ENCODE measurements at places on chromosomes 3 and 15.

DNA sequence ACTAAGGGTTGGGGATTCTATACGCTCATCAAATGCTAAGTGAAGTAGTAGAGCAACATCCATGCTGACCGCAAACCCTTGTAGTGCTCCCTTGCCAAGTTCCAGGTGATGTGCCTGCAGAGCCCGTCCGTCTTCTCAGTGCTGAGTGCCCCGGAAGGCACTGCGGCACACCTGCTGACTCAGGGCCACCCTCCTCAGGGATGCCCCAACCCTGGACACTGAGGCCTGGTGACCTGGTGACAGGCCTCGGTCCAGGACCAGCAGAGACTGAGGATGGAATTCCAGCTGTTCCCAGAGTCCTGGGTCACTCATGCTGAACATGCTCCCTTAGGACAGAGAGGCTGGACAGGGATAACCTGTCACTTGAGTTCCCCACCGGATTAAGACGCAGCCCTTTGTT, 422.5 kb downstream of the OCA2 start:
- no peak for DNase-seq

GRCh38 chr15:89533861-89534544, 37.6 kb upstream of the RHCG start:
- DNase-seq, result no peak

GRCh38 chr3:94294806-94295205, 231.9 kb downstream of the NSUN3 start:
- no peak for DNase-seq

DNA sequence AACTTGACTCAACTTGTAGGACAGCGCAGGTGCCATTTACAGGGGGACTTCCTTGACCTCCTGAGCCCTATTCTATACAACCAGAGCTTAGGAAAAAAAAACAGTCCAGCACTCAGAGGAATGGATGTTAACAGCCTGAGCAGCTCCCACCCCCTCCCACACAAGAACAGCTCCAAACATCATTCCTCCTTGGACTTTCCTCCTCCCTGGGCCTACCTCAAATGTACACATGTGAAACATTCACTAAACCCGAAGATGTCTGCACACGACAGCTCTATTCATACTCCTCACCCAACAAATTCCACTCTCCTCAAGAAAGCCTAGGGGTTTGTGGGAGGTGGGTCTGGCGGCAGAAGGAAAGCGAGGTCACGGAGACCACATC, 503 bp upstream of the ATRIP start:
- DNase-seq, result no peak

DNA sequence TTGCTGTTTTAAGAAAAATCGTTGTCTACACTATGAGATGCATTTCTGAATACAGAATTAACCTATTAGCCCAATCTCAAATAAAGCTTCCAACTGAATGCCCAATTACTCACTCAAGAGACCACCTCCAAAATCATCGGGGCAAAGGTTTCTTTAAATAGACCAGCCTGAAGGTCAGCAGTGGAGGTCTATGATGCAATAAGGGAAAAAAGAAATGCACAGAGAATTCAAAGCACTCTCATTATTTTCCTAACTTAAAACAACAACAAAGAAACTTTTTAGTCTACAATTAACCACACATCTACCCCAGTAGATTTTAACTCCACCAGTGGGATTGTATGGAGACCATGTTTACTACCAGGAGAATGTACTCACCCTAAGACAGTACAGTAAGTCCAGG, 657.7 kb upstream of the CCDC54 start:
- no peak for DNase-seq

DNA sequence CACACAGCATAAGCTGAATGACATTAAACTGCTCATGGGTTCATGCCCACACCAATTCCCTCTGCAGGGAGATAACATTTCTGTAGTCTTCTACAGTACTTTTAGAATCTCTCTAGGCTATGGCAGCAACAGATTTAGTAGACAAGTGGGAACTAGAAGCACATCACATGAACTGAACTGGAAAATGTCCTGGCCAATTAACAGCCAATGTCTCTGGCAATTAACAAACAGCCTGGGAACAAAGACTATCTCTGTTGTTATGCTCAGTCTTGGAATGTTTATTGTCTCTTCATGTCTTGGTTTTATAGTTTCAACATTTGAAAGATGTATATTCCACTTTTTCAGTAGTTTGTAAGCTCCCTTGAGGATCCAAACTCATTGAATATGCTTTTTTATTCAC, 523.2 kb upstream of the NAALADL2 start:
- DNase-seq, result no peak

DNA sequence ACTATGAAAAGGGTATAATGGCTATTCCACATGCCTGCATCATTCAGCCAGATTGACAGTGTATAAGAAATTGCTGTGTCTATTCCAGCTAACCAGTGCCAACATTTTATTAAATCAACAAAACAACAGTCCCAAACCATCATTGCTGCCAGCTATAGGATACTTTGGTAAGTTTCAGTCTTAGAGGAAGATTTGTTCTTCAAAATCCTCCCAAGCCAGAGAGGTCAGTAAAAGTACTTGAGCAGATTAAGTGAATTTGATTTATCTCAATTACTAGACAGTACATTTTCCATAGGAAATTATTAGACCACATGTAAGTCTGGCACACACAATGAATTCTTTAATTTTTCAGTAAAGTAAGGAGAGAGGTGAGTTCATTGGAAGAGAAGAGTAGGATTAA, 50.7 kb downstream of the TFG start:
- no peak for DNase-seq

DNA sequence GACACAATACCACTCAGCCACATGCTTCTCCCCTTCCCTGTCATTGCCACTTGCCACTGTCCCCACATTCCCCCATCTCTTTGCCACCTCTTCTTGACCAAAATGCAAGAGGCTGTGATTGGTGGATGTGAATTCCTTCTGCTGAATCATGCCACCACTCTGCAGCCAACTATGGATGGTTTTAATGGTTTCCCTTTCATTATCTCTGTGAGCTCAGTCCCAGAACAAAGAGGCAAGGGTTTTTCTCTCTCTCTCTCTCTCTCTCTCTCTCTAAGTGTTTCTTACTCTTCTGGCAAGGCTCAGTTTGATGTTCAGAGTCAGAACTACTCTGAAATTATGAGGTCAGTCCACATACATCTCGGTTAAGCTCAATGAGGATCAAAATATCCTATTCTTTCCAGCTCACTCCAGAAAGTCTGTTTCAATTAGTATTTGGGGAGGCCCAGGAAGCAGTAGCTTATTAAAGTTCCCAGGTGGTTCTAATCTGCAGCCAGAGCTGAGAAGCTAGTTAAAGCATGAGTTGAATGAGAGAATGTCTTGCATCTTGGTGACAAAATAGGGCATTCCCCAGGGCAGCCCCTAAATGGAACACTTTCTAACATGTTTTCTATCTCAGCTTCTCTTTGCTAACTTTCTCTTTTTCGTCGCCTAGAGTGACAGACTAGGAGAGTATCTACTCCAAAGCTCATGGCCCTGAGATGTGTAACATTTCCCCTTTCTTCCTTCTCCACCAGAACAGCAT, 8.5 kb upstream of the ILDR1 start:
- DNase-seq, result peak; percentile 14

DNA sequence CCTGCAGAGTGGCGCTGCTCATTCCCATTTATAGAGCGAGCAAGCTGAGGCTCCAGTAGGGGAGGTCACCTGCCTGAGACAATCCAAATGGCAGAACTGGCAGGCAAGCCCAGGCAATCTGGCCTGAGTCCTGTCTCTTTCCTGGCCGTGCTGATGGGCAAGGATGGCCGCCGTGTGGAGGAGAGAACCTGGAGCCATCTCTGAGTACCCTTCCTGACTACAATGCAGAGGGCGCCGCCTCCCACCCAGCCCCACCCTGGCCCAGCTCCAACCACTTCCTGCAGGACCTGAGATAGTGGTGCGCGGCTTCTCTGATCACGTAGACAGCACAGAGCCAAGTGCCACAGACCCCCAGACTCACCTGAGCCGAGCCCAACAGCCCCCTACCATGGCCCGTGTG, 7.0 kb downstream of the TLR9 start:
- peak; percentile 37 for DNase-seq

DNA sequence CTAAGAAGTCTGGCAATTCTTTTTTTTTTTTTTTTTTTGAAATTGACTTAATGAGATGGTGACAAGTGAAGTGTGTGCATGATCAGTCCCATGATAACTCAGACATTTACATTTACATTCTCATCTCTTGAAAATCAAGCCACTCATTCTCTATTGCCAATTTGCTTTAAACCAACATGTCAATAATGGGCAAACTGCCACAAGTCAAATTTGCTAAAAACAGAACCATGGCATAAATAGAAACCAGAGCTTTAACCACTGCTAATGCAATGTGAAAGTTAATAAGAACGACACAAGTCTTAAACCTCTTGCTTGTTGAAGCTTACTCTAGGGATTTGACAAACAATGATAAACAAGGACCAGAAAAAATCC, 12.0 kb upstream of the COL8A1 start:
- no peak for DNase-seq

- no peak for DNase-seq
These were observed 42.0 kb upstream of the HACD2 start for GRCh38 chr3:123626881-123627280.

DNA sequence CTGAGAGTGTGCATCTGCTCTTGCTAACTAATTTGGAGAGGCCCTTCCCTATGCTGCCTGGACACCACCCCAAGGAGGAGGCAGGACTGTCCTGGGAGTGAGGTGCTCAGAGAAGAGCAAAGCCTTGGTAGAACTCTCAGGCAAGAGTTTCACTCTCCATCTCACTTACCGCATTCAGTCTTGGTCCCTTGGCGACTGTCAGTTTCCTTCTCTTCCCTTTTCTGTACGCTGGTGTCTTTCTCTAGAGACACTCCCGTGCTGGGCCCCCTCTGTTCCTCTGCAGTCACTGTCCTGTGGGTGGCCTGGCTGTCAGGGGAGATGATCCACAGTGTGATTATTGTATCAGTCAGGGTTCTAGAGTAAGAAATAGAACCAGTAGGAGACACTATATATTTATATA, 44.0 kb downstream of the IDH2 start:
- no peak for DNase-seq

- no peak for DNase-seq
These were observed 42.2 kb upstream of the MRPS22 start for GRCh38 chr3:139301654-139302053.

GRCh38 chr15:100093211-100094126, 248.3 kb downstream of the ADAMTS17 start:
- DNase-seq, result no peak

DNA sequence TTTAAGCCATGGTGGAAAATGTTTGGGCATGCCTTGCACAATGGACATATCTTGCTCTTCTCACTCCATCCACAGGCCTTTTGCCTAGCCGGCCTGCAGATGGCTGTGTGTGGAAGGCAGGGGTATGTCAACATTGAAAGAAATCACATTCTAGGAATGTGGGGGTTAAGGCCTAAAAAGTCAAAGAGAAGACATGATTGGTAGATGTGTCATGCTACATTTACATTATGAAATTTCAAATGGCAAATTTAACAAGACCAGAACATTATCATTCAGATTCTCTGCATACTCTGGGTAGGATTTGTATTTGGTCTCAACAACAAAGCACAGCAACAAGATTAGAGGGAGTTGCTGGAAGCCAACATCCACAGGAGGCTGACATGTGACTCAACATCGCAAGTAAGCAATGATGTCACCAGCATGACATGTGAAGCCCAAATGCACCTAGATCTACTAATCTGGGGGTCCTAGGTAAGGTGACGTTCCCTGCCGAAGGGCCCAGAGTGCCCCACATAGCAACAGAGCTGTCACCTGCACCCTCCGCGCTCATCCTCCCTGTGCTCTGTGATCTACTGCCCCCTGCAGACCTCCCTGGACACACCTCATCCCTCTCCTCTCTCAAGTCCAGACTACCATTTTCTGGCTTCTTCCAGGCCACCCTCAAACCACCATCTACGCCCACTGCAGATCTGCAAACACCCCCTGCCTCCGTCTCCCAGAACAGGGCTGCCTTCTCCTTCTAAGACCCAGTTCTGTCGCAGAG, 39.4 kb downstream of the CLDN18 start:
- no peak for DNase-seq

DNA sequence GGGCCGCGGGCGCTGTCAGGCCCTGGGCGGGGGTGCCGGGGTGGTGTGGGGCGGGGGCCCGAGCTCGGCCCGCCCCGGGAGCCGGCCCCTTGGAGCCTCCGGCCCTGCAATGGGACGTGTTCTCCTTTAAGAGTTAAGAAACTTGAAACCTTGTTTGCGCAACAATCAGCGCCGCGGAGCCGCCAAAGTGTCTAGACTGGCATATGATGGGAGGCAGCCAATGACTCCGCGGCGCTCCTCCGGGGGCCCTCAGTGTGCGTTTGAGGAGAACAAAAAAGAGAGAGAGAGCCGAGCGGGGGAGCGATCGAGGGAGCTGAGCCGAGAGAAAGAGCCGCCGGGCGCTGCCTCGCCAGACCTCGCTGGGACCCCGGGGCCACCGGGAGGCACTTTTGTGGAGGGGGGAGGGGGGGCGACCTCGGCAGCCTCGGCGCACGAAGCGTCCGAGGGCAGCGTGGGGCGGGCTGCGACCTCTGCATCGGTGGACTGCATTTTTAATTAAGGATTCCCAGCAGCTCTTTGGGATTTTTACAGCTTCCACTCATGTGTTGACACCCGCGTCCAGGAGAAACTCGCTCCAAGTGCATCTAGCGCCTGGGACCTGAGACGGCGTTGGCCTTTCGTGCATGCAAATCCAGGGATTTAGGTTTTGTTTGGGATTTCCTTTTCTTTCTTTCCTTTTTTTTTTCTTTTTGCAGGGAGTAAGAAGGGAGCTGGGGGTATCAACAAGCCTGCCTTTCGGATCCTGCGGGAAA, at the start of gene SMAD6:
Gene SMAD6, plus strand, starts transcription at position 202 of the 752 bp plus-strand sequence. CDS start 1,023 bp downstream, outside the sequence.
- peak; percentile 59 for DNase-seq

DNA sequence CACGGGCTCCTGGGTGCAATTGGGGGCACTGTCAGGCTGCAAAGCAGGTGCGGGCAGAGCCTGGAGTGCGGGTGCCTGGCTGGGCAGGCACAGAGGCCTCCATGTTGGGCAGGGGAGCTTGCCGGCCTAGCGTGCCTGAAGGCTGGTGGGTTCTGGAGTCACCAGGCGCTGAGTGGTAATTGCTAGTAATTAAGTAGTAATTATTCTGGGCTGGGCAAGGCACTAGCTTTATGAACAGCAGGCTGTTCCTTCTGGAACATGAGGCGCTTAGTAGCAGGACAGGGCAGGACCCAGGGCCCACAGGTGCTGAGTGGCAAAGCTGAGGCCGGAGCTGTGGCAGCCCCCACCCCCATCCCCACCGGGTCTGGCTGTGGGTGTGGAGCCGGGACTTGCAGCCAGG, 25.3 kb downstream of the PLXNA1 start:
- DNase-seq, result no peak

DNA sequence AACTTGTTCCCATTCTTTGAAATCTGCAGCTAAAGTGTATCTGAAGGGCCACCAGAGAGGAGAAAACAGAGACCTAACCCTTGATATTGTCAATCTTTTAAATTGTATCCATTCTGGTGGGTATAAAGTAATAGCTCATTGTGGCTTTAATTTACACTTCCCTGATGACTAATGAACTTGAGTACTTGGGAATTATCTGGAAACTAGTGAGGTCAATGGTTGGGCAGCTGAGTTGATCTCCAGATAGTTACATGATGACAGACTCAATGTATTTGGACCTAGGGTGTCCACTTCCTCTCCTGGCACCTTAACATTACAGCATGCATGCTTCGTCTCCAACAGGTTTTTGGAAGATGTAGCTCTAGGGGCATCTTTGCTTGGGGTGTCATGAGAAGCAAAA, 195.2 kb downstream of the PDCD6IP start:
- no peak for DNase-seq

Data from CD4-positive, alpha-beta T cell treated with Interleukin-4 for 4 hours (primary cell).